Left lobe of liver (tissue), 2 donors: ENCODE measurements at places on chromosomes 6 and 20. TPM values are rescaled to one million over a fixed set of nuclear protein-coding genes. Genes with fewer than 3 reads are reported as not detected.

Gene TINAG
- not detected for total RNA-seq

Gene DLK2
- not detected for total RNA-seq

Gene GNMT
- 467 TPM for total RNA-seq

Gene PSORS1C1
- not detected for total RNA-seq

Gene HSPA1L
- 0.60 TPM for total RNA-seq

Gene TCP11
- total RNA-seq: not detected

Gene SYNDIG1
- not detected for total RNA-seq

Gene SRSF12
- total RNA-seq: 0.10 TPM

Gene ZFP64
- 5.7 TPM for total RNA-seq
